ENCODE measurements at places on chromosomes 4 and X.
A peak's percentile ranks its signal among the peaks of the same experiment; 100 is the strongest.

DNA sequence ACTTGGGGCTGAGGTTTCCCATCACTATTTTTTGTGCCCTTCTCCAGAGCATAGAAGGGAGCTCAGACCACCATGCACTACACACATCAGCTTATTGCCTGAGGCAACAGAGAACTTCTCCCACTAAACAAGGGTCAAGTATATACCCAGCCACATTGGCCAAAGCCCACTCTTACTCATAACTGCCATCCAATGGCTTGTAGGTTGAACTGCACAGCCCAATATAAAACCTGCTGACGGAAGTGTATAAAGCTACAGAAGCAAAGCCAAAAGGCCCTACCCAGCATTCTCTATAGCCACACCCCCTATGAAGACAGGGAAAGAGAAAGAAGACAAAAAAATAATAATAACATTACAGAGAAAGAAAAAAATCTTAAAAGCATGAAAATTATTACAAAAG, 139.7 kb downstream of the LRBA start:
- no peak for DNase-seq

- no peak for DNase-seq
These were observed 6.9 kb downstream of the SLC10A7 start for GRCh38 chr4:146514651-146515357.

DNA sequence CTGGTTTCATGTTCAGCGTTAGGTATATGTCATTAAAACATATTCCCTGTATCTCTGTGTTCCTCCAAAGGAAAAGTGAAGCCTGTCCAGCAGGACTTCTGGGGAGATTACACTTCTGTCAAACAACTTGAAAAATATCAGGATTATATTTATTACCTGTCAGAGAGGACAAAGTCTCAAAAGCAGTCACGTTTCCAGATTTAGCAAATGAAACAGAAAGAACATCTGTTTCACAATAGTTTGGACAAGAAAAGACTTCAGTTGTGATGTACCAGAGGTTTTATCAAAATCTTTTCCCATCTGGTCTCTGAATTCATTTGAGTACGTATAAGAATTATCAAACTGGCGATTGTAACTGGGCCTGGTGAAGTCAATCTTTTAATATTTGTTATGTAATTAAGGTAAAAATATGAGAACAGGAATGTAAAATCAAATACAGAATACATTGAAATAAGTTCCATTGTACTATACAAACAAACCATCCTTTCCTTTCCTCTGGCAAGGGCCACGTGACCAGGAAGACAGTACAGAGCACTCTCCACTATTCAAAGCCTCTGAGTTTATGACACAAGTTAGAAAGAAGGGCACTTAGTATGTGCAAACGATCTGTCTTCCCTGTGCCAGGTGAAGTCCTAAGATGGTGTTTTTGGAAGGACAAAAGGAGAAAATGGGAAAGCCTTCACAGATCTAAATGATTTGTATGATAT, 3.2 kb downstream of the CASP3 start:
- no peak for DNase-seq

GRCh38 chrX:138788771-138789170, 77.3 kb upstream of the FGF13 start:
- DNase-seq: no peak

DNA sequence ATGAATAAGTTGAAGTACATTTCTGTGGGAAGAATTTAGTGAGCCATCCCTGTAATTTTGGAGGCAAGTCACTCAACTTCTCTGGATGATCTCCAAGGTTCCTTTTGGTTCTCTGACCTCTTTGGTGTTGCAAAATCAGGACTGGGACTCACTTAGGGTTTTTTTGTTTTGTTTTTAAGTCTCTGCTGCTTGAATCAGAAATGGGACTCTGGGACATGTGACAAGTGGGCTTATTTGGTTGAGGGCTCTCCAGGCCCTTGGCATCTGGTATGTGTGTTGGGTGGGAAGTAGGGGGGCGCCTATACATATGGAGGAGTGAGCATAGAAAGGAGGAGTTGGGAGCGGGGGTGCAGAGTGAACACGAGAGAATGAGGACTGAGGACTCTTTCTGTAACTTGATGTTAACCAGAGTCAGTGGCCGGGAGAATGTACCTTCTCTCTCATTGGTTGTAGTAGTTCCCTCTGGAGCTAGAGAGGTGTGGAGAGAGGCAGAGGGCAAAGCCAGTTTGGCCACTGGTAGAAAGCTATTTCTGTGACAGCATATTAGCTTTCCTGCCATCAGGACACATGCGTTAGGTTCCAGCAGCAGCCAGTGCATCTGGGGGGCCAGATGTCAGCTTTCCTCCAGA, 1.9 kb downstream of the ARHGAP10 start:
- DNase-seq: no peak

- peak; percentile 60 for DNase-seq
These were observed 796.5 kb upstream of the SLIT2 start for GRCh38 chr4:19455196-19455595.

DNA sequence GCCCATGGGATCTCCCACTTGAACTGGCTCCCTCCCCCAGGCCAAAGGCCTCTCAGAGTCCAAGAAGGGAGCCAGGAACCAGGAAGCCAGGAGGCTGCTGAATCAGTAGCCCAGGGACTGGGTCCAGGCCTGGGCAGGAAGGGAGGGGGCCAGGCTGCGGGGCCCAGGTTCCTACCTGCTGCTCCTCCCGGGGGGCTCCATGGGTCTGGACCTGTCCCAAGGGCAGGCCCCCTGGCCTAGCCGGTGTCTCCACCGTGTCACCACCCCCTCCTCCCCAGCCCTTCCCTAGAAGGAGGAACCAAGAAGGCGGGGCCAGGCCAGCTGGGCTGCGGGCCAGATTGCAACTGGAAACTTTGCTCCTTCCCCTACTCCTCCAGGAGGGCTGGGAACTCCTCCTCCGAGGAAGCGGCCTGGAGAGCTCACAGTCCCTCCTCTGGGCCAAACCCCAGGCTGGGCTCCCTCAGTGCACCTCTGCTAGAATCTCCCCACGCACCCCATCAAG, at the start of gene IQSEC2:
Gene IQSEC2 (minus strand): TSS at position 264 of the 502 bp plus-strand sequence.
- DNase-seq: no peak

GRCh38 chr4:106996490-106996889, 39.6 kb downstream of the DKK2 start:
- no peak for DNase-seq

- no peak for DNase-seq
These were observed 165.6 kb downstream of the SLC7A11 start for GRCh38 chr4:138076561-138076960.

GRCh38 chr4:16461362-16461761, 235.1 kb upstream of the TAPT1 start:
- DNase-seq: no peak

DNA sequence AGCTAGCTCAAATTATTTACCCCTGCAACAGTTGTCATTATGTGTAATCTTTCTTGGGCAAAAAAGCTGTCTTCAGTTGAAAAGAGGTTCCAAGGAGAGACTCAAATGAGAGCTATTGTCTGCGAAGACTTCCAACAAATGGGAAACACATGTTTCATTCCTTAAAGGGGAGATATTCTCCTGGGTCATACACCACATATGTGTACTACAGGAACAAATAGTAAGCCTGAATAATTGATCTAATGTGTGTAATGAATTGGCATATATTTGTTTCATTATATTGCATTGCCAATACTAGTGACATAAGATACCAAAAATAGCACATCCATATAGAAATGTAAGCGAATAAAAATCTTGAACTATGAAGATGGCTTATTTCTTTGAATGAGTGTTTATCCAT, 950.9 kb upstream of the NDST4 start:
- no peak for DNase-seq

- DNase-seq: peak; percentile 36
These were observed 432 bp downstream of the TMEM175 start for GRCh38 chr4:932713-933070.

DNA sequence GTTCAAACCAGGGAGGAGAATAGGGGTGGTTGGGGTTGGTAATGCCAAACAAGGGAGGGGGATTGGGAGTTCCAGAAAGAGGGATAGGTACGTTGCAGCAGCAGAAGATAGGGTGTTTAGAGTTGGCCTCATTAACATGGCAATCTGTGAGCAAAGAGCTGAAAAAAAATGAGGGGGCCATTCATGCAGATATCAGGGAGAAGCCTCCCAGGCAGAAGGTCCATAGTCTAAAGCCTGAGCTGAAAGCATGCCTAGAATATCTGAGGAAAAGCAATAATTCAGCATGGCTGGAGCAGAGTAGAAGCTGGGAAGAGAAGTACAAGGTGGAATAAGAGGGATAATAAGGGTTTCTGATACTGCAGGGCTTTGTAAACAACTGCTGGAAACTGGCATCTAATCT, 550.9 kb upstream of the LCORL start:
- no peak for DNase-seq

DNA sequence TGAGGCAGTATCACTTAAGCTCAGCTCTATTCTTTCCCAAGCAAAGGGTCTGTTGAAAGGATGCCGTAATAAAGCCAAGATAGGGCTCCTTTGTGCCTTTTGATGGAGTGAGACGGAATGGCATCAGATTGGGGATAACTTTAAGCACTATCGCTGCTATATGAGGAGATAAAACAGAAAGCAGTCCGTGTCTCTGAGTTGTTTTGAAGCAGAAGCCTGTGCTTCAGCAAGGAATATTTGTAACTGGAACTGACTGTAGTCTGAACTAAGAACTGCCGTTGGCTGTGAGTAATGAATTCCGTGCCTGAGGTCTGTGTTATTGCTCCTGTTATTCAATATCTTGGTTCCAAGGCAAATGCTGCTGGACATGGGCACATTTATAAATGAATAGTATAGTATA, 297.4 kb downstream of the ANKRD50 start:
- no peak for DNase-seq

GRCh38 chr4:147128787-147129186, 183.1 kb upstream of the TTC29 start:
- DNase-seq: no peak

- peak; percentile 93 for DNase-seq
These were observed 2.7 kb downstream of the CRMP1 start for GRCh38 chr4:5890063-5890727.

GRCh38 chr4:109368661-109369060, 65.0 kb upstream of the SEC24B start:
- no peak for DNase-seq

DNA sequence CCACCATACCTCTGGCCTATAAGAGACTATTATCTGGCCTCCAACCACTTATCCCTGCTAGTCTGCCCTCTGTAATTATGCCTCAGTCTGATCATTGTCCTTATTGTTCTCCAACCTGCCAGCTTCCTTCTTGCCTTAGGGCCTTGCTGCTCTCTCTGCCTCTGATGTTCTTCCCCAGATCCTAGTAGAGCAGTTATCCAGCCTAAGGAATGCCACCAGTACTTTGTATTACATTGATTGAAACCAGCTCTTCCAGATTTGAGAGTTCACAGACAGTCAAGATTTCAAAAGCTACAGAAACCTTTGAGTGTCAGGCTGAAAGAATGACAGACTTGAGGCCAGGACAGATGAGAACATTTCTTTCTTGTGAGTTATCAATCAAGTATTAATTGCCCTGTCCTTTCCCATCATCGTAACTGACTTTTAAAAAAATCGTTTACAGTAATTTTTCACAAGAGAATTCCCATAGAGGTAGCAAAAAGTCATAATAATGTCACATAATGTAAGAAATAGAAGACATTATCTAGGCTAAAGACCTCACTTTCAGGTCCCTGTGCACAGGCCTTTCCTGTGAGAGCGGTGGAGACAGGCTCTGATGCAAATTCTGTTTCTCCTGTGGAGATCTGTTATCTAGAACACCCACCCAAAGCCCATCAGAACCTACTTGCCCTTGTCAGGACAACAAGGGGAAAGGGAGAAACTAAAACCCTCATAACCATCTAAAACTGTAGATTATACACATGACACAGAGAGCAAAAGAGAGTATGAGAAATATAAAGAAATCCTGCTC, 64.1 kb upstream of the GUCY1A1 start:
- DNase-seq: no peak

GRCh38 chr4:52979020-52979419, 116.9 kb downstream of the RASL11B start:
- DNase-seq: no peak

DNA sequence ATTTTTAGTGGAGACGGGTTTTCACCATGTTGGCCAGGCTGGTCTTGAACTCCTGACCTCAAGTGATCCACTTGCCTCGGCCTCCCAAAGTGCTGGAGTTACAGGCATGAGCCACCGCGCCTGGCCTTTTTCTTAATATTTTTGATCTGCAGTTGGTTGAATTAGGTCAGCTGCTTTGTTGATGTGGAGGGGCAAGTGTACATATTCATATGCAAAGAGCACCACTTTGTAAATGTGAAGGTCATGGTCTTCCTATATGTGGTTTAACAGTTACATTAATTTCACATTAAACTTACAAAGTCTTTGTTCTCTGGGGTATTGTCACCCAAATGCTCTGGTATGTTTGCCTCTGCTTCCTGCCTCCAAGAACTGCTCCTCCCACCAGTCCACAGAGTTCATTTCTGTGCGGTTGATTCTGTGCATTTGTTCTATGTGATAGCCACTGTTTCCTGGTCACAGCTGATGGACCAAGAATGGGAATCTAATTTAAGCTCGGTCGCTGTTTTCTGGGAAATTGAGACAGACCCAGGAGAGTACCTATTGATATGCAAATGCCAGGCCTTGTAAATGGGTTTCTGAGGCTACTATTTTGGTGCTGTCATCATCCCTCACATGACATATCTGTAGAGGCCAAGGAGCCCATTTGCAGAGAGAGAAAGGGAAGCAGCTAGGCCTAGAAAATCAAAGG, 26.9 kb upstream of the HPSE start:
- DNase-seq: no peak

DNA sequence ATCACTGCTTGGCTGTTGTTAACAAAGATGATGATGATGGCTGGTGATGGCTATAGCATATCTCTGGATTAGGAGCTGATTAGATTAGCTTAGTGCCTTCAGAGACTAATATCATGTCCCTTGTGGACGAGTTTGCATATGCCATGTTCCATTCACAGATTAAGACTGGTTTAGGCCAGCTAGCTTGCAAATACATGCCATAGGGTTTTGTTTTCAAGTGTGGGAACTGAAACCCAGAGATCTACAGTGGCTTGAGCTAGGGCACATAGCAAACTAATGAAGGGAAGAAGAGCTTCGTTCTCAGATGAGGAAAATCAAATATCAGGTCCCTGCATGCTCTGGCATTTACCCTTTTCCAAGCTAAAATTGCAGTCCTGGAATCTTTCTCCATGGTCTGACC, 492.3 kb downstream of the MAGEE1 start:
- DNase-seq: no peak

GRCh38 chr4:17619416-17620105, 5.1 kb downstream of the MED28 start:
- DNase-seq: no peak

DNA sequence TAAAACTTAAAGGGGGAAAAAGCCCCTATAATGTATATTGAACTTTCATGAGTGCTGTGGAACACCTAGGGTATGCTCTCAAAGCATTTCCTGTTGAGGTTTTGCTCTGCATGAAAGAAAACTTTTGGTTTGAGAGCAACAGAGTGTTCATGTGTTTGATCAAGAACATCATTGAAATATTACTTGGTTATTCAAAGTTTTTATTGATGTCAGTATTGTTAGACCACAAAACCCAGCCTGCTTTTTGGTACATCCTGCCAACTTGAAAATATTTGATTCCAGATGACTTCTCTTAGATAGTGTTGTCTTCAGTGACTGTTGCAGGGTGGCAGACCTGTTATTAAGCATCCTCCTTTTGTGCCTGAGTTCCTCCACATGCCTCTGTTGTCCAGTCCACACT, 68.0 kb downstream of the N4BP2 start:
- DNase-seq: no peak

GRCh38 chr4:36402008-36402758, 120.8 kb downstream of the DTHD1 start:
- DNase-seq: no peak

Measured in NCI-H146 (cell line).